Activated T-helper 2 cell treated with anti-CD3 and anti-CD28 coated beads, Interferon-gamma antibody, Interleukin-2, Interleukin-4, amounts not matched to agents 10 μg/mL and 5 μg/mL and 100 μg/mL, durations not matched to agents 14 hours and 24 hours and 36 hours (primary cell): ENCODE measurements at places on chromosomes 11 and 22. TPM values are rescaled to one million over a fixed set of nuclear protein-coding genes. Genes with fewer than 3 reads are reported as not detected.

- H3K4me3 ChIP-seq: no peak overlapping the region
- DNase-seq: no peak
- H3K27ac ChIP-seq: no peak overlapping the region
- H3K27me3 ChIP-seq: no peaks in the 10 kb centered on the region
- H3K4me1 ChIP-seq: no peaks in the 10 kb centered on the region
These were observed 41.8 kb upstream of the ZBTB16 start for GRCh38 chr11:114017723-114018122.

- H3K27ac ChIP-seq: peak overlapping the region; percentile 59
- peaks cover 26% of the 10 kb centered on the region for H3K27me3 ChIP-seq
- peaks cover 3% of the 10 kb centered on the region for H3K36me3 ChIP-seq
- peak; percentile 47 for DNase-seq
- H3K4me3 ChIP-seq: peak overlapping the region; percentile 6
These were observed 53.5 kb downstream of the ENTHD1 start for GRCh38 chr22:39839917-39840510.

- H3K4me1 ChIP-seq: peaks cover 12% of the 10 kb centered on the region
- no peak overlapping the region for H3K4me3 ChIP-seq
- peaks cover 10% of the 10 kb centered on the region for H3K36me3 ChIP-seq
- H3K27ac ChIP-seq: no peak overlapping the region
- no peaks in the 10 kb centered on the region for H3K27me3 ChIP-seq
These were observed 83.1 kb downstream of the TBC1D22A start for GRCh38 chr22:46845296-46846149.

GRCh38 chr11:65323813-65324212, 9.1 kb downstream of the CDC42EP2 start:
- no peaks in the 10 kb centered on the region for H3K27me3 ChIP-seq
- no peak overlapping the region for H3K4me3 ChIP-seq
- H3K27ac ChIP-seq: no peak overlapping the region
- H3K4me1 ChIP-seq: no peaks in the 10 kb centered on the region
- DNase-seq: no peak

DNA sequence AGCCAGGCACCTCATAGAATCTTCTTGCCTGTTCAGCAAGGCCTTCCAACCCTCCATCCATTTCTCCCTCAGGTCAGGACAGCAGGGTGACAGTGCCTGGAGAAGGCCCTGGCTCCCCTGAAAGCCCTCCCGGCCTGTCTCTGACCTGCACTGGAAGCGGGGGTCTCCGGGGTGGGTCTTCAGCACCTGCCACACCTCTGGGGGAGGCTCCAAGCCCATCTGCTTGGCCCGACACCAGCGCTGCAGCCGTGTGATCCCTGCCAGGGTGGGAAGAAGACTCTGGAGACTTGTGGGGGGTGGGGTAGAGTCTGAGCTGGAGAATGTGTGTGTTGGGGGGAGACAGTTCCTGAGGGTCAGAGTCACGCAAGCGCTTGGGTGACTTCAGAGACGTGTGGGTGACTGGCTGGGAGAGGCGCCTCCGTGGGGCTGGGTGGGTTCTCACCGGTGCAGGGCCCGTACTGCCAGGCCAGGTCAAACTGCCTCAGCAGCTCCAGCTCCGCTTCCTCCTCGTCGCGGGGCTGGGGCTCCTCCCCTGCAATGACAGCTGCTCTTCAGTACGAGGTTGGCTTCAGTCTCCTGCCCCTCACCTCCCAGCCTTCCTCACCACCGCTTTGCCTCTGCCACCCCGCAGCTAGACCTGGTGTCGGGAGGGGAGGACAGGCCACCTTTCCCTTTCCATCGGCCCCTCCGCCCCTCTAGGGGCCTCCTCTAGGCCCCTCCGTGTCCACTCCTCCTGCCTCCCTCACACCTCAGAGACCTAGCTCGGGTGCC, 615 bp downstream of the POLD4 start:
- DNase-seq: no peak
- H3K4me3 ChIP-seq: peak overlapping the region; percentile 96
- H3K4me1 ChIP-seq: peaks cover 35% of the 10 kb centered on the region
- H3K27ac ChIP-seq: peak overlapping the region; percentile 100
- peaks cover under 1% of the 10 kb centered on the region for H3K27me3 ChIP-seq

DNA sequence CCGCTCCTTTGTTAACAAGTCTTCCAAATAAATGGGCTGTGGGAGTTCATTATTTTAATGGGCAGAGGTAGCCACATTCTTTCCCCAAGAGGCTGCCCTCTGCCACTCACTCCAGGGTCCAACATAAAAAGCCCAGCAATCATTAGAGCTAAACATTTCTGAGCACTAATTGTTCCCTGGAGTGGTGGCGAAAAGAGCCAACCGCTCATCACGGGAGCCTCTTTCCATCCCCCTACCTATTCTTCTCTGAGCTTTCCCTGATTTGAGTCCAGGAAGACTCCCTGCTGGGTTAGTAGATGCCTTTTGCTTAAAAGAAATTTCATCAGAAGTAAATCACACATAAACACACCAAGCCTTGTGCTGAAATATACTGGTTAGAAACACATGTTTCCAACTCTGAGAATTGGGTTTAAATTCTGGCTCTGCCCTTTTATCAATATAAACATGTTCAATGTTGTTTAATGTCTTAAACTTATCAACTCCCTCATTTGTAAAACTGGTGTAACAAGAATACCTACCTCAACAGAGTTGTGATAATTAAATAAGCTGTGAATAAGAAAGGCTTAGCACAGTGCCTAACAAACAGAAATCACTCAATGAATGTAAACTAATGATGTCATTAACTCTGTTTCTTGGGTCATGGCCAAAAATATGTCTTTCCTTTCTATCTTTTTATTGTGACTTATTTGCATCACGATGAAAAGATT, at the start of gene OR5A2:
Gene OR5A2 (minus strand): TSS at position 53 of the 707 bp plus-strand sequence. CDS start 3,460 bp downstream, outside the sequence.
- H3K27ac ChIP-seq: no peak within 1 kb of the TSS
- no peak within 1 kb of the TSS for H3K4me3 ChIP-seq
- DNase-seq: no peak
- no peaks in the 10 kb centered on the region for H3K36me3 ChIP-seq
- no peaks in the 10 kb centered on the region for H3K4me1 ChIP-seq
- H3K27me3 ChIP-seq: peaks cover 5% of the 10 kb centered on the region

- DNase-seq: no peak
- H3K36me3 ChIP-seq: no peaks in the 10 kb centered on the region
- no peak overlapping the region for H3K4me3 ChIP-seq
- H3K4me1 ChIP-seq: peaks cover 12% of the 10 kb centered on the region
These were observed 8.6 kb downstream of the C11orf91 start for GRCh38 chr11:33692013-33692504.

DNA sequence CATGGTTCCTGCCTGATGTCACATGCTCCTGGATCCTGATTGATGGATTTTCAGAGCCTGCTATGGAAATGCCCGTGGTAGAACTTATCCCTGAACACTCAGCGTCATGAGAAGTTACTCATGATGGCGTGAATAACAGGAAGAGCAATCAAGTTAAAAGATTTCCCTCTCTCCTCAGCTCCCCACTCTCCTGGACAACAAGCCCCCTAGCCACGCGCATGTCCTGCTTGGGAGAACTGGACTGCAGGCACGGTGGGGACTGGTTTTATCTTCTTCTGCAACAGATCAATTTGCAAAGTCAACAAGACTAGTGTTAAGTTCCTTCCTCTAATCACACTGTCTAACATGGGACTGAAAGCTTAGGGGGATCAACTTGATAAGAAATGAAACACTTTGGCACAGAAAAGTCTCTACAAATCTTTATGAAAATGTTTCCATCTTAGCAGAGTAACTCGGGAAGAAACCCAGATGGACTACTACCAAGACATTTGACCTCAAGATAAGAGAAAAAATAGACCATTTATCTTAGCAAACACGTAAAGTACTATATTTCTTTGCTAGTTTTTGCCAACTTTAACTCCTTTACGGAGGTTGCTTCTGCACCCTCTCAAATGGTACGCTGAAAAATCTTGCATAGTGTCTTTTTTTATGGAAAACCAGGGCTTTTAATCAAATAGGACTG, 27.6 kb downstream of the POU2AF1 start:
- H3K27me3 ChIP-seq: no peaks in the 10 kb centered on the region
- H3K36me3 ChIP-seq: peaks cover 19% of the 10 kb centered on the region
- H3K4me1 ChIP-seq: peaks cover 2% of the 10 kb centered on the region

DNA sequence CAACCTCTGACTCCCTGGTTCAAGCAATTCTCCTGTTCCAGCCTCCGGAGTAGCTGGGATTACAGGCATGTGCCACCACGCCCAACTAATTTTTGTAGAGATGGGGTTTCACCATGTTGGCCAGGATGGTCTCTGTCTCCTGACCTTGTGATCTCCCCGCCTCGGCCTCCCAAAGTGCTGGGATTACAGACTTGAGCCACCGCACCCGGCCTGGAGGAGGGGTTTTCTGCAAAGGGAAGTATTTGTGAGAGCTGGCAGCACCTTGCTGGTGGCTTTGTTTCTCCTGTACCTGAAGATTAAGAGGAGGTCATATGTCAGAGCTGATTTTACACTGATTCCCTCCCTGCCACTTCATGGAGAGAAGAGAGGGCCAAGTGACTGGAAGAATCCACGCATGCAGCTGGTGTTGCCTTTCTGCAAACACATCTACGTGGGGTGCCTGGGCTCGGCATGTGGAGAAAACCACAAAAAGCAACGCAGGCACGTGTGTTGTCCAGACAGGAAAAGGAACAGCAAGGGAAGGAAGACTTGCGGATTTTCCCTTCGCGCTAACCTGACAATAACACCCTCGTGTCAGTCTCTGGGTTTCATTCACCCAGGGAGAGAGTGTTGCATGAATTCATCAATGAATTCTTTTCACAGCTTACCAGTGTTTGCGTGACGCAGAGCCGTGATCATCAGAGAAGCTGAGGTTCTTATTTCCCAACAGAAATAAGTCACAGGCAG, 61.9 kb downstream of the TSPAN18 start:
- DNase-seq: no peak
- H3K27me3 ChIP-seq: no peaks in the 10 kb centered on the region
- H3K27ac ChIP-seq: no peak overlapping the region
- H3K4me3 ChIP-seq: no peak overlapping the region
- no peaks in the 10 kb centered on the region for H3K4me1 ChIP-seq

DNA sequence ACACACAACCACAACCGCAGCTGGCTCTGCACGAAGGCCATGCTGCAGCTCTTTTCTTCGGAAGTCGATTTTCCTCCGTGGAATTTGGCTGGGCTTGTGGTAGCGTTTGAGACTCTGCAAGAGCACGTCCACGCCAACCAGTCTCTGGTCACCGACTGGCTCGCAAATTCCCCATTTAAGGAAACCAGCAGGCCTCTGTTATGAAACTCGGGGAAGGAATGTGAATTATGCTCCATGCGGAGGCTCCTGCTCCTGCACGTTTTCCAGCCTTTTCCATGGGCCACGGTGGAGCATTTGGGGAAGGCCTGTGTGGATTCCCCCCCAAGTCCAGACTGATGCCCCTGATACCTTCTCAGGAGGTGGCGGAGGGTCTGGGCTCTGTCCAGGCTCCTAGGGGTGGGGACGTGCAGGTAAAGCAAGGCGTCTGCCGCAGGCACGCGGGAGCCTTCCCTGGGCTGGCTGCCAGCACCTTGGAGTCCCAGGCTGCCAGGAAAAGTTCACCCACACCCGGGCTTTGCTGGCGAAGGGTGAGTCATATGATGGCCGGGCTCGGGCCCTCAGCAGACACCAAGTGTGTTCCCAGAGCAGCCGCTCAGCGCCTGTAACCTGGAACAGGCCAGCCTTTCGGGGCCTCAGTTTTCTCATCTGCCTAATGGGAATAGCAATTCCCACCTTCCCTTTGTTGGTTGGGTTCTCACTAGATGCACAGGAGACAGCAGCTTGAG, 41.9 kb downstream of the LRP5 start:
- no peaks in the 10 kb centered on the region for H3K4me1 ChIP-seq
- no peak overlapping the region for H3K27ac ChIP-seq
- H3K36me3 ChIP-seq: no peaks in the 10 kb centered on the region

- H3K27me3 ChIP-seq: no peaks in the 10 kb centered on the region
- peak overlapping the region; percentile 90 for H3K4me3 ChIP-seq
- no peak for DNase-seq
These were observed 32.2 kb downstream of the ARAP1 start for GRCh38 chr11:72720047-72720446.

DNA sequence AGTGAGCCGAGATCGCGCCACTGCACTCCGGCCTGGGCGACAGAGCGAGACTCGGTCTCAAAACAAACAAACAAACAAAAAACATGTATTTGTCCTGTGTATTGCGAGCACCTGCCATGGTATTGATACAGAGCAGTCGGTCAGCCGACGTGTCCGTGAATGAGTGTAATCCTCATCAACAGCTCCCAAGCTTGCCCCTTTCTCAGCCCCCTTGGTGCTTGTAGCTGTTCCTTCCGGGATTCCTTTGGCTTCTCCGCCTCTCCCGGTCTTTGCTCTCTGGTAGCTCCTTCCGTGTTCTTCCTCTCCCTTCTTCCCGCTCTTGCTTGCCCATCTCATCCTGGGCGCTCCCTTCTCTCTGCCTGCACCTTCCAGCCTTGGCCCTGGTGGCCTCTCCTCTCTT, 10.9 kb downstream of the ZNF74 start:
- no peak overlapping the region for H3K27ac ChIP-seq
- DNase-seq: no peak

DNA sequence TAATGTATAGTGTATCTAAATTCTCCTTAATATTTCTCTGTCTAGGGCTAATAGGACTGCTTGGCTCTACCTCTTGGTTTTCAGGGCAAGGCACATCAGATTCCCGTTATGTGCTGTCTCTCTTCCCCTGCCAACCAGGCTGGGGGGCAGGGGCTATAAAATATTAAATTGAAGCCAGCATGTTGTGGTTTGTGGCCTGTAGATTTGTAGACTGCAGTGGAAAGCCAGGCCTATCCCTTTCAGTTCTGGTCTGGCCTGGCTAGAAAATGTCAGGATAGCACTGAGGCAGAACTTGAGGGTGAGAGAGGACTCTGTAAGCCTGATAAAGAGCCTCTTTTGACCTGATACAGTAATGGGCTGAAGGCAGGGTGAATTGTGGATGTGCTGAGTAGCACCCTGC, 14.4 kb upstream of the GRK2 start:
- H3K27me3 ChIP-seq: no peaks in the 10 kb centered on the region
- H3K36me3 ChIP-seq: peaks cover 98% of the 10 kb centered on the region
- DNase-seq: no peak

- H3K27ac ChIP-seq: no peak overlapping the region
- no peak for DNase-seq
These were observed 150.2 kb downstream of the BRD1 start for GRCh38 chr22:49677495-49677889.

GRCh38 chr11:39809833-39810232, 1649.6 kb downstream of the LRRC4C start:
- H3K36me3 ChIP-seq: no peaks in the 10 kb centered on the region
- H3K27ac ChIP-seq: no peak overlapping the region
- H3K4me1 ChIP-seq: no peaks in the 10 kb centered on the region
- H3K27me3 ChIP-seq: no peaks in the 10 kb centered on the region
- no peak for DNase-seq

DNA sequence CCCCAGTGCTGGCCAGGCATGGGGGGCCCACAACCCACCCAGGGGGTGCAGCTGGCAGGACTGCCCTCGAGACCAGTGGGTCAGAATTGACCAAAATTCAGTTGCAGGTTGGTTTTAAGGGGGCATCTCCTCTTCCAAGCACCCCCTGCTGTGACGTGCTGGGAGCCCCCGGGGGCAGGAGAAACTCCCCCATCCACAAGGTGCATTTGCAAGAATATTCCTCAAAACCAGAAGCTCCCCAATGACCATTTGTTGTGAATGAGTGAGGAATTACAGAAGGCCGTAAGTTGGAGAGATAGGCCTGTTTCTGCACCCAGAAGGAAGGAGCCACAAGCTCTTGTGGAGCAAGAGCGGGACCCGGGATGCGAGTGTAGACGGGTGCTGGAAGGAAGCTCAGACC, 414.5 kb downstream of the BRD1 start:
- H3K4me3 ChIP-seq: no peak overlapping the region
- no peaks in the 10 kb centered on the region for H3K36me3 ChIP-seq
- no peak overlapping the region for H3K27ac ChIP-seq
- DNase-seq: no peak
- no peaks in the 10 kb centered on the region for H3K4me1 ChIP-seq

The GALNT18 gene
- 5.0 and 5.5 TPM in 2 replicates for total RNA-seq

The PELI3 gene
- 14.6 and 15.7 TPM in 2 replicates for total RNA-seq

The MFNG gene
- total RNA-seq: 166 and 168 TPM in 2 replicates

The C1QTNF4 gene
- total RNA-seq: 0.21 and 0.30 TPM in 2 replicates

The MS4A12 gene
- total RNA-seq: not detected in 2 replicates
